ENCODE measurements at places on chromosomes 4 and X.

GRCh38 chr4:139540161-139540560 is 15.9 kb downstream of the SETD7 start:
- DNase-seq: no peak

DNA sequence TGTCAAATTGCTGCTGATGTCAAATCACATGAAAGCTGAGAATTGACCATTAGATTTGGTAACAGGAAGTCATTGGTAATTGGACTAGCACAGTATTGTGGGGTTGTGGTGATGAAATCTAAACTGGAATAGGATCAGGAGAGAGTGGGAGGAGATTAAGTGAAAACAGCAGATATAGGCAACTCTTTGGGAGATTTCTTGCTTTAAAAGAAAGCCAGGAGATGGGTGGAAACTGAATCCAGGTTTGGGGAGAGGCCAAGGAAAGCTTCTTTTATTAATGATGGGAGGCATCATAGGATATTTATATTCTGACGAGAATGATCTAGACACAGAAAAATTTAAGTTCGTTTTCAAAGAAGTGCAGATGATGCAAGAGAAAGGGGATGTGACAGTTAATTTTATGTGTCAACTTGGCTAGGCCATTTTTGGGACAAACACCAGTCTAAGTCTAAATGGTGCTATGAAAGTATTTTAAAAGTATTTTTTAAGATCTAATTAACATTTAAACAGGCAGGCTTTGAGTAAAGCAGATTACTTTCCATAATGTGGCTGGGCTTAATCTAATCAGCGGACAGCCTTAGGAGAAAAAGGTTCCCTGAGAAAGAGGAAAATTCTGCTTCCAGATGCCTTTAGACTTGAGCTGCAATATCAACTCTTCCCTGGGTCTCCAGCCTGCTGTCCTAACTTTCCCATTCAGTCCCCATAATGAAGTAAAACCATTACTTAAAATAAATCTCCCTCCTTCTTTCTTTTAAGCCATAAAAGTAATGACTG is 24.7 kb downstream of the SEC24D start:
- DNase-seq: no peak

GRCh38 chrX:124388562-124388961 is 42.2 kb downstream of the SH2D1A start:
- DNase-seq: peak; percentile 66

GRCh38 chr4:184805462-184806228 is 20.1 kb downstream of the ACSL1 start:
- no peak for DNase-seq

DNA sequence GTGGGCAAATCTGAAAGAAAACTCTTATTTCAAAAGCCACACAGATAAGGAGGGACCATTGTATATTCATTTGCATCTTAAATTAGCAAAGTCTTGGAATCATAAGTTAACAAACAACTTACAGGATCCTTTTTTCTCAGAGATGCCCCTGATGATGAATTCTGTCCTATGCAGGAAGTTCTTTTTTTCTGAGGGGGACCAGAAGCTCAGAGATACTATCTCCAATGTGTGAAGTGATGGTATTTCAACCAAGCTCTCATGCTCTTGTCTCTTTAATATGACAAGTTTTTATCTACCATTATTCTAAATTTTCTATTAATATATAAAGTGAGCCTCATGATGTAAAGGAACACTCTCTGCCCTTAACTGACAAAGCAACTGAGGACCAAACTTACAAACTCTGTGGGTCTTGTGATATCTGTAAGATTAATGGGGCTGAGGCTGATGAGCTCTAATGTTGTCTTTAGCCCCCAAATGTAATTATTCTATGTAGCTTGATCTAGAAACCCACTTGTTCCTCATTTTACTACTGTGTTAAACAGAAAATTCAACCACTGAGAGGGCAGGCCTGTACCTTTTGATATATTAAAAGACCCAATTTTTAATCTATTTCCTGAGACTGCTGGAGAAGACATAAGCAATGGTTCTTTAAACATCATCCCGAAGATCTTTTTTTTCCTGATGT is 27.0 kb downstream of the TEC start:
- DNase-seq: no peak

DNA sequence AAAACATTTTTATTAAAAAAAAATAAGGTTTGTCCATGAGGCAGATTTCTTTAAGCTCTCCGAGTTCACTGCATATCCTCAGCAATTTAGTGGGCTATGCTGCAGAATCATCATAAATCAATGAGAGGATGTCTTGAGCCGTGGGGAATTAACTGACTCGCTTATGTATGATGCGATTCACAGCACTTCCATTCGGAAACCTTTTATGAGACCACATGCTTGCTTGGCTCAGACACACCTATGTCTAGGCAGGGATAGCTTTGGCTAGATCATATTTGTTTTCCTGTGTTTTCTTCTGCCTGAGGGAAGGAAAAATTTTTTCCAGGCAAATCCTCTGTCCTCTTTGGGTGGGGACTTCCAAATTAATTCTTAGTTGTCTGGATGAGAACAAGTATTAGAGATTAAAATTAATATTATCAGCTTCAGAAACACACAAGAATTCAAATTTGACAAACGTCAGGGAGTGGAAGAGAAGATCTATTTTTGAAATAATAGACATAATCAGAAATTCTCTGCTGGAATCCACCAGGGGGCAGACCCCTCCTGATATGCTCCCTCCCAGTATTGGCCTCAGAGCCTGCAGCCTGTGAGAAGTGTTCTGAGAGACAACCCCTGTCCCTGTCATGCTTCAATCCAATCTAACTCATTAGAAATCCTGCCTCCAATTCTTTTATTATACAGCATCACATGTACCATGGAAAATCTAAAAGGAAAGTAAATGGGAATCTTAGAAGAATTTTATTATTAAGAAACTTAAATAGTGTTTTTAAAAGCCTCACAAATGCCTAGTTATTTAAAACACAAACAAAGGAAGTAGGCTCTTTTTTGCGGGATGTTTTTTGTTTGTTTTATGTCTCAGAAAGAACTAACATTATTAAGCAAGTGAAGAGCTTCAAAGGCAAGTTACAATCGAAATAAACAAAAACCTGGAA is 345.1 kb upstream of the TACR3 start:
- DNase-seq: peak; percentile 64

DNA sequence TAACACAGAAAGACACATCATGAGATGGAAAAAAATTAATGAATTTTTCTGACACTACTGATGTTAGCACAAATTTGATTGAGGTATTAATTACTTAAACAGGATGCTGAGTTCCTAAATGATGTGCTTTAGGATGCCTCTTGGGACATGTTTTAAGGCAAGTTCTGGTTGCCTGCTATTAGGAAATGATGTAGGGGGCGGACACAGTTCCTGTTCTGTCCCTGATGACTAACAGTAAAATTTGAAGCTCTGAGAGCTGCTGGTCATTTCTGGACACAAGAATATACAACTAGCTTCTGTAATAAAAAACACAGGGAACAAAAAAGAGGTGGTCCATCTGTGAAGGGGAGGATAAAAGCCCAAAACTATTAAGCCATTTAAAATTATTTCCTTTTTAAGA is 163.2 kb upstream of the ETNPPL start:
- DNase-seq: no peak

- DNase-seq: no peak
Observed at GRCh38 chr4:15336410-15337167, 91.2 kb upstream of the C1QTNF7 start.

DNA sequence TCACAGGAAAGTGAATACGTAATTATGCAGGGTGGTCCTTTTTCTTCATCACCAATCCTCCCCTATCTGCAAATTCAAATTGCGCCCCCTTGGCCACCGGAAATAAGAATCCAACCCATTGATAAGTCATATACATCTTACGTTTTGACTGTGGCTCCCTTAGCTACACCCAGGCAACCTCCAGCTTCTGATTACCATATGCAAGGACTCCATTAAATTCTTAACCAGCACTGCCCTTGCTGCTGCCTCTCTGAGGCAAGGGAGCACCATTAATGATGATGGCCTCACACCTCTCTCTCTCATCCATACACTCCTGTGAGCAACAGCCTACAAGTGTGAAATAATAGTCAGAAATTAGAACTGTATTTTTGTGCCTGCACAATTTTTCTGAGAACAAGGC is 106.0 kb upstream of the NOCT start:
- no peak for DNase-seq

GRCh38 chr4:89511776-89512175 is 204.2 kb upstream of the GPRIN3 start:
- no peak for DNase-seq

GRCh38 chr4:48205626-48206025 is 64.0 kb downstream of the TEC start:
- no peak for DNase-seq

- no peak for DNase-seq
Observed at GRCh38 chrX:34227804-34228203, 95.7 kb upstream of the FAM47A start.

- DNase-seq: no peak
Observed at GRCh38 chr4:21387683-21388082, 560.9 kb downstream of the KCNIP4 start.

- DNase-seq: no peak
Observed at GRCh38 chr4:186260117-186260503, 5.9 kb upstream of the F11 start.

- no peak for DNase-seq
Observed at GRCh38 chrX:71949844-71950445, 39.3 kb downstream of the NHSL2 start.

DNA sequence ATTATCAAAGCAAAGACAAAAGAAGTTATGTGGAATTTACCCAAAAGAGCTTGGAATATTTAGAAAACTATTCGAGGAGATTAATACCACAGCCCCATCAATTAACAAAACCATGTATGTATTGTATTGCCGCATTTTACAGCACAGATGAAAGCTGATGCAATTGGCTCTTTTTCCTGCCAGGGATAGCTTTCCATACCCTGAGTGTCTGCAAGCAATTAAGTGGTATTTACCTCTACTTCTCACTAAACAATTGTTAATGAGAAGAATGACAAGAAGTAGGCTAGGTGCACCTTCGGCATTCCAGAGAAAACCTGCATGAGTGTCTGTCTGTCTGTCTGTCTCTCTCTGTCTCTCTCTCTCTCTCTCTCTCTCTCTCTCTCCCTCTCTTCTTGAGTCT is 219.5 kb downstream of the PAPSS1 start:
- DNase-seq: no peak

DNA sequence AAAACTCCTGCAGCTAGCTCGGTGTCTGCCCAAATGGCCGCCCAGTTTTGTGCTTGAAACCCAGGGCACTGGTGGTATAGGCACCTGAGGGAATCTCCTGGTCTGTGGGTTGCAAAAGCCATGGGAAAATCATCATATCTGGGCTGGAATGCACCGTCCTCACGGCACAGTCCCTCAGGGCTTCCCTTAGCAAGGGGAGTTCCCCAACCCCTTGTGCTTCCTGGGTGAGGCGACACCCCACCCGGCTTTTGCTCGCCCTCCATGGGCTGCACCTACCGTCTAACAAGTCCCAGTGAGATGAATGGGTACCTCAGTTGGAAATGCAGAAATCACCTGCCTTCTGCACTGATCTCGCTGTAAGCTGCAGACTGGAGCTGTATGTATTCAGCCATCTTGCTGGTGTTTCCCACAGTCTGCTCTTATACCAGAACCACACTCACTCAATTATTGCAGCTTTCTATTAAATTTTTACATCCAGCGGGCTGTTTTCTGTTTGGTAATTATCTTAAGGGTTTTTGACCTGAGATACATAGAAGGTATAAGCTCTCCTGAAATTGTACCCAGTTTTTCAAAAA is 36.7 kb upstream of the NPNT start:
- DNase-seq: no peak

DNA sequence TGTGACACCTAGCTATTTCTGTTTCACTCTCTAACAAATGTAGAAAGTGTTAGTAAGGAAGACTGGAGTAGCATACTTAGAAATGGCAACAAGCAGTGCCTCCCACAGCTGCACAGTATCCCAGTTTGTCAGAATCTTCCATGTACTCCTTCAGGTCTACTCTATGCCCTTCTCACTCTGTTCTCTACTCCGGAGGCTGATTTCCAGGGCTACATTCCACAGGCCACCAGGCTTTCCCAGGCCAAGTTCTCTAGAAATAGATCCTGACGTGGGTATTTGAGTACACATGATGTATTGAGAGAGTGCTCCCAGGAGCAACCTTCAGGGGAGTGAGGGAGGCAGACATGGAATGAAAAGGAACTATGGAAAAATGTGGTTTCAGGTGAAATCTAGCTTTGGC is 177.3 kb upstream of the GK2 start:
- DNase-seq: no peak

- DNase-seq: no peak
Observed at GRCh38 chr4:62460329-62460728, 1260.2 kb downstream of the ADGRL3 start.

- DNase-seq: no peak
Observed at GRCh38 chr4:36308150-36308549, 26.7 kb downstream of the DTHD1 start.

DNA sequence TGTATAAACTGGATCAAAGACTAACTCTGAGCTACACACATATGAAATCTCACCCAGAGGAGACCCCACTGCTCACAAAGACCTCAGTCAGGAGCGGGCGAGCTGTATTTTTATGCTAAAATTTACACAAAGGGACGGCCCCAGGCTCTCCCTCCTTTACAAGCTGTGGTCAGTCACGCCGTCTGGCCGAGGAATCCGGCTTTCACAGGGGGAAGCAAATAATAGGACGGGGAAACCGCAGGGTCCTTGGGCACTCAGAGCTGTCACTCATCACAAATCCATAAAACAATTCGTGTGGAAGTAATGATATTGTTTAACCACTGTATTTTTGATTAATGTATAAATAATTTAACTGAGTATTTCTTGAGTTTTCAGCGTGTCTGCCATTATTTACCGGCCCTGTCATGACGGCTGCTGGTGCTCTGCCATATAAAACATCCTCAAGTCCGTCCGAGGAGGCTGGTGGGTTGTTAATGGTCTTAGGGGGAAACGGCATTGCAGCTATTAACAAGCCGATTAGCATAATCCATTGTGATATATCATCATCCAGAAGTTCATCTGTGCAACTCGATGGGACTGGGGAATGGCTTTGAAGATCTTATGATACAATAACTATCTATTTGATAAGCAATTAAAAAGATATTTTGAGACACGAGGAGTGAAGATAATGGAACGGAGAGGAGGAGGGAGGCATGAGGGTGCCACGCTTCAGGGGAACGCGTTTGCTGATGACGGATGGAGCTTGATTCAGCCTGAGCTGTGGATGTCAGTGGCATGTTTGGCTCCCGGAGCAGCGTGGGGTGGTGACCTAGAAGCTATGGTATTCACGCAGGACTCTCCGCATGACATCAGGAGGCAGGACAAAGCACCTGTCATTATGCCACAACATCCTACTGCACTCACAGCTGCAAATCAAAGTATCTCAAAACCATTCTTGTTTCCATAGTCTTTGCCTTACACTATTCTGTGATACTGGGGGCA is 150.9 kb downstream of the SHOX start:
- no peak for DNase-seq

- no peak for DNase-seq
Observed at GRCh38 chr4:109319684-109320083, 17.2 kb upstream of the COL25A1 start.
